ENCODE measurements at places on chromosomes 4 and X.

DNA sequence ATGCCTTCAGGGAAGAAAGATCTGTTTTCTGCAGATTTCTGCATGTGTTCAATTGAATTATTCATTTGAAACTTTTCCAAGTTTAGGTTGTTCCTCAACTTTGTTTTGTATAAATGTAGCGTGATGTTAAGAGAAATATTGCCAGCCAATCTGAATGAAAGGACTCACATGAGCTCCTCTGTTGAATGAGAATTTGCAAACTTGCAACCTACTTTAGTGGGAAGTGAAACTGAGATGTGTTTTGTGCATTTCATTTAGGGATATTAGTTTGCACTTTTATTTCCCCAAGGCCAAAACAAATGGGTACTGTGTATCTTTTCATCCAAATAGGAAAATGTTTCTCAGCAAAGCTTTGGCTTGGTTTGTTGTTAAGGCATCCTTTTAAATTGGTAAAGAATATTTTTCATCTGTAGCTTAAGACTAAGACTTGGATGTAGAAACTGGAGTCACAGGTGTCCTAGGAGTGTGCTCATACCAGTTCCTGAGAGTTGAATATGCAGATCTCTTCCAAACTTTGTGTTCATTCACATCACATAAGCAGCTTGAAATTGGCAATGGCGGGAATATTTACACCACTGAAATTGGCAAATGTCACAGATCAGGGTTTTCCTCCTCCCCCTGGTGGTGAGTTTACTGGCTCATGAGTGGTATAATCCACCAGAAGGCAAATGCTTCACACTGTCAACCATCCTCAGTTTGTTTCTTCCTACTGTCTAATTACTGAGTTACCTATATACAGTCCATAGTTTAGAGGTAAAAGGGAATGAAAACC, 193.6 kb upstream of the BANK1 start:
- DNase-seq = no peak

DNA sequence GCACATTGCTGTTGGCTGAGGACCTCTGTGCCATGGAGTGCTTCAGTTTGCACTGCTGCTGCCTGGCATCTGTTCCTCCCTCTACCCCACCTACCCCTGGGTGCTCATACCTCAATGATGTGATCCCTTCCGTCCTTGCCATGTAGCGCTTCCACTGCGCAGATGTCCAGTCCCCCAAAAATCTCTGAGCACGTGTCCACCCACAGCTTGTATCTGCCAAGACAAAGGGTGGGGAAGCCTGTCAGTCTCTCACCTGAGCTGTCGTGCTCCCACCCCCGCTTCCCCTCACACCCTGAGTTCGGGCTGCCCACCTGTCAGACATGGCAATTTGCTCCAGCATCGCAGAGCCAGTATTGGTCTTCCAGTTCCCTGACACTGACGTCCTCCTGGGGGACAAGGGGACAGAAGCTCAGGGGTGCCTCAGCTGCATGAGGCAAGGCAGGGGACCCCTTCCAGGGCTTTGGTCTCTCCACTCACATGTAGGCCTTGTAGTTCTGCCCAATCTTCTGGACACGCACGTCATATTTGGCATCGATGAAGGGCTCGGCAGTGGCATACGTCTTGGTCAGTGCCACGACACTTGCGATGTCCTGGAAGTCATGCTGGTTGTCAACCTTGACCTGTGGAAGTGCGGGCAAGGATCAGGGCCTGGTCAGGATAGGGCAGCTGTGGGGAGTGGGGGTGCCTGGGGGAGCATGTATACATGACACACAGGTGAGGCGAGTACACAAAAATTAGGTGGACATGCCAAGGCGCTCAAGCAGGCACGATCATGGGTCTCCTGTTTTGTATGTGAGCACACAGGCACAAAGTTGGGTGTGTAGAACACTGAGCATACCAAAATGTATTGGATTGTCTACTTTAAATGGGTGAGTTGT, 6.0 kb upstream of the TIMP1 start:
- no peak for DNase-seq

DNA sequence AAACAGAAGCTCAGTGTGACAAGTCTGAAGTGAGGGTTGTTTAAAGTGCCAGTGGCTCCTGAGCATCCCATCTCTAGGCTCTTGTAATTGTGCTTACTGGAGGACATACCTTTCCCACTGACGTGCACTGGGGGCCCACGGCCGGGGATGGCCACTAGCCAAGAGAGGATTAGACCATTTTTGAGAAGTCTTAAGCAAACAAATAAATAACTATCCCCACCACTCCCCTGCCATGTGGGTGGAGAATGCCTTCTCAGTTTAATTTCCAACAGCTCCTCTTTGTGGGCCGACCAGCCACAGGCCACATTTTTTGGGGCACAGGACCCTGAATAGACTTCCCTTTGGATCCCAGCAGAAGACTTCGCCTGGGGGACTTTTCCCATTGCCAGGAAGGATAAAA, 125.0 kb upstream of the MSX1 start:
- DNase-seq = no peak

DNA sequence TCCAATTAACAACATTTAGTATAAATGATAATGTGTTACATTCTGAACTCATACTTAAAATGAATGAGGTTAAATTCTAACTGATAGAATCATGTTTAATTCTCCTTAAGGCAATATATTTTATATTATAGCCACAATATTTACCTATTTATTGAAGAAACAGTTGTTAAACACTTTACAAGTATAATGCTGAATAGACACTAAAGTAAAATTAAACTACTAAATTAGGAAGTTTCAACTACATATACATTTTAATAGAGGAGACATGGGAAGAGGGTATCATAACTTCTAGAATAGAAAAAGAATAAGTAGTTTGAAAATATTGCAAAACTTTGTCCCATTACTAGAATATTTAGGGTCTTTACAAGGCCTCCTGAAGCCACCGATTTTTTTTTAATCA, 36.2 kb upstream of the GRIA2 start:
- no peak for DNase-seq

DNA sequence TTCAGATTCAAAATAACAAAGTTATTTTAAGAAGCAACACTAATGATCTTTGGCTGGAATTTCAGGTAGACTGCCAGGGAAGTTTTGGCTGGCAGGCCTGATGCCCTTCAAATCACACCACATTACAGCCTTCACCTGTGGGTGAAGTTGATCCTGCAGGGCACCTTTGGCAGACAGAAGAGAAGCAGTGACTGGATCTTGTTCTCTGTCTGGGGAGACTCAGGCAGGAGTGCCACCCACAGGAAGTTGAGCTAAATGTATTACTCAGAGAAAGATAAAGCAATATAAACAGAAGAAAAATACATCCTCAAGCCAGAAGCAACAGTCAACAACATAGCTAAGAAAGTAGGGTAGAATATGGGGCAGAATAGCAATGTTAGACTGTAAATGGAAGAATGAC, 12.8 kb upstream of the CFAP299 start:
- no peak for DNase-seq

DNA sequence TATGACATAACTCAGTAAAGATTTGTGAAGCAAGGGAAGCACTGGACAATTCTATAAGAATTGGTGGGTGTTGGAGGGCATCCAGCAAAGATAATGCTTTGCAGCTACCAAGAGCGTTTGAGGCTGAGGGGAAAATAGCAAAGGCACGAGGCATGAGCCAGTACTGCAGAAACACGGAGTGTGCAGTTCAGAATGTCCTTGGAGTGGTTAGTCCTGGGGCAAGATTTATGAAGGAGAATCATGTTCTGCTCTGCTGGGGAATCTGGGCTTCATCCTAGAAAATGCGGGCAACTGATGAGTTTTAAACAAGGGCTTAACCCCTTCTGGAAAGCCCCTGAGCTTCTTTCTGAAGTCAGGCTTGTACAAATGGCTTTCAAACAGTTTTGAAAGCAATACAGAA, 452.5 kb downstream of the IL15 start:
- DNase-seq = no peak

DNA sequence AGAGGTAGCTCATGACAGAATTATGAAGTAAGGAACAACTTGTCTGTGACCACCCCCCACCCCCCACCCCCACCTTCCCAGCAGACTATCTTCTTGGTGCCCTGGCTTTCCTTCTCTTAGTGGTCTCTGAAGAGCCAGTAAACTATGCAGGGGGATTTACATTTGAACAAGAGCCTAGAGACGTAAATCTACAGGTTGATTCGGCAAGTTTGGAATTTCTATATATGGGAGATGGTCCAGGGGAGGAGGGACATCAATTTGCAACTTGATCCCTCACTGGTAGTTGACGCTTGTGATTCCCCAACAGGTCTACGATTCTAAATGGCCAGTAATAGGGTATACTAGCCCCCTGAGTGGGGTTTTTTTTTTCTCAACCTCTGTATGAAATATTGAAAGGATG, 36.7 kb downstream of the IL13RA1 start:
- no peak for DNase-seq

- DNase-seq = no peak
These were observed 31.2 kb upstream of the MCF2 start for GRCh38 chrX:139739138-139739537.

- DNase-seq = no peak
These were observed 147.8 kb upstream of the PAQR3 start for GRCh38 chr4:79087071-79087470.

- DNase-seq = no peak
These were observed 50.4 kb upstream of the PGAM4 start for GRCh38 chrX:78019586-78020483.

DNA sequence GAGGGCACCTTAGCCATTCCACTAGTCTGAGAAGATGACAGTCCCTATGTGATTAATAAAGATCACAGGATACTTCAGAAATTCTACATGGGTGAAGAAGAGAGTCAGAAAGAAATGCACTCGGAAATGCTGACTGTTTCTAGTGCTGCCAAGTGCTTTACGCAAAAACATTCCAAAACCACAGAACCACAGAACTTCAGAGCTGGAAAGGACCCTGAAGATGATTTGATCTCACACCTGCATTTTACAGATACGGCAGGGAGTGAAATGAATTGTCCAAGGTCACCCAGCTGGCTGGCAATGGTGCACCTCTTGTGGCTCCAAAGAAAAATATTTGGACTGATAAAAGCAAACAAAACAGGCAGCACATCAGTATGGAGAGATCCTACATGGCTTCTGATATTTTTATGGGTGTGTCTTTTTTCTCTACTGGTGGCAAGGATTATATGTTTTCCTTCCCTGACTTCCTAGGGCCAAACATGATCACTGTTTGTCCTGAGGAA, 115.9 kb downstream of the MAML3 start:
- DNase-seq = no peak

GRCh38 chr4:41638866-41639265, 100.9 kb downstream of the LIMCH1 start:
- DNase-seq = no peak

DNA sequence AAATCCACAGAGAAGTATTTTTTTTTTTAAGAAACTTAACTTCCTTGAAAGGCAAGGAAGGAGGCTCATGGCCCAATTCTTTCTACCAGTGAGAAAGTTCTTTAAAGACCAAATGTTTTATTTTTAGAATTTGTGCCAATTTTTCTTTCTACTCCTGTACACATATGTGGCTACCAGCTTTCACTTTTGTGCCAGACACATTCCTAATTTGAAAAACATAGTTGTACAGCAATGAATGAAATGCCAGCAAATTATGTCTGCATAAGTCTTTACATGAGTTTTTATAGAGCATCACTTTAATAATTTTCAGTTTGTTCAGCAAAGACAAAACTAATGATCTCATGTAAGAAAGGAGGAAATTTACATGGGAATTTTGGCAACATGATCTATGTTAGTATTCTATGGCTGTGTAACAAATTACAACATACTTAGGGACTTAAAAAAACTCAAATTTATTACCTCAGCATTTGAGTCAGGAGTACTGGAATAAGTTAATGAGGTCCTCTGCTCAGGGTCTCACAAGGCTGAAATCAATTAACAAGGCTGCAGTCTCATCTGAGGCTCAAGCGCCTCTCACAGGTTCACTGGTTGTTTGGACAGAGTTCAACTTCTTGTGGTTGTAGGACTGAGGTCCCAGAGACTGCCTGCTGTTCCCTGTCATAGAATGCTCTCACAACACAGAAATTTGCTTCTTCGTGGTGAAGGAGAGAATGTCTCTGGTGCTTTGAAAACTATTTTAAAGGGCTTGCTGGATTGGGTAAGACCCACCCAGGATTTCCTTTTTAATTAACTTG, 678.2 kb upstream of the FAM241A start:
- no peak for DNase-seq

- DNase-seq = no peak
These were observed 50.9 kb downstream of the BEND4 start for GRCh38 chr4:42101446-42101975.

DNA sequence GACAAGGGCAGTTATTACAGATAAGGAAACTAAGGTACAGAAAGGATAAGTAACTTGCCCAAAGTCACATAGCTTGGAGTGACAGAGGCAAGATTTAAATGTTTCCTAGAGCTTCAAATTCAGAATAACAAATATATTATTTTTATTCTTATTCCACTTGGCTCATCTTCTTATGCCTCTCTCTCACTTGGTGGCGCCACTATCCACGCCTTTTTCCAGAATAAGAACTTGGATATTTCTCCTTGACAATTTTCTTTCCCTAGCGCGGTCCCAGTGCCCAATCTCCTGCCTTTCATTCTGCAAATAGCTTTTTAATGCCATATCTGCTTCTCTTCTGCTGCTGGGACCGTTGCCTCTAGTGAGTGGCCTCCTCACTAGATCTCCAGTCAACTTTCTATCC, 78.5 kb downstream of the MSN start:
- no peak for DNase-seq

DNA sequence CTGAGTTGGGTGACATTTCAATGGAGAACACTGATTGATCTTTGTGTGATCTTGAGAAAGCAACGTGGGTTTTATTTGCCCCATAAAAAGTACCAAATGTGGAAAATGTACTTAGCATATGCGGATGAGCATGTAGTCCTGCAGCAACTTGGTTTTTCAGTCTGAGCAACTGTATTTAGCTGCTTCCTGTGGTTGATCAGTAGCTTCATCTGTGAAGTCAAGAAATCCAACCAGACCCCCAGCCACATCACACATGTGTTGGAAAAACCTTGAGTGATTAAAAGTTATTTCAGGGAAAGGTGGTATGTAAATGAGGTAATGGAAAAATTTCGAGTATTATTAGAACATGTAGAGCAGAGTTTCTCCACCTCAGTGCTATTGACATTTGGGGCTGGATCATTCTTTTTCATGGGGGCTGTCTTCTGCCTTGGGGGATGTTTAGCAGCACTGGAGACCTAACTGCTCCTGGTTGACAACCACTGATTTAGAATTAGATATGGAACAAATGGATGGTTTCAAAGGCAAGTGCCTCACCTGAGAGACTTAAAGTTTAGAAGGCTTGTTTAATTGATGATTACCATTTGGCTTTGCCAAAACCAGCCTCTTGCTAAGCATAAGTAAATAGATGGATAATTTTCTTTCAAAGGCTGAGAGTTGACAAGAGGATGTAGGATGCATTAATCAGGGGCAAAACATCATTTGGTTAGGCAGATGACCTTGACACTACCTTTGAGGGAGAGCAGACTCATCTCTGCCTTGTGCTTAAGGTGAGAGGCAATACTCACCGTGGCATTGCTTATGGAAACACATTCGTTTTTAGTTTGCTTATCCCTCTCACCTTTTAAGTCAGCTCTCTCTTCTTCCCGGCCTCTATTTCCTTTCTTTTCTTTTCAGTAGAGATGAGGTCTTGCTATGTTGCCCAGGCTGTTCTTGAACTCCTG, 193.0 kb upstream of the RPS6KA3 start:
- DNase-seq = no peak

- DNase-seq = no peak
These were observed 66.6 kb downstream of the TRMT44 start for GRCh38 chr4:8507196-8507570.

Data from SHP77 treated with DMSO at 0.1 percent for 48 hours (cell line).